ENCODE measurements at places on chromosomes 11 and 22. TPM values are rescaled to one million over a fixed set of nuclear protein-coding genes. Genes with fewer than 3 reads are reported as not detected.
A peak's percentile ranks its signal among the peaks of the same experiment; 100 is the strongest.

DNA sequence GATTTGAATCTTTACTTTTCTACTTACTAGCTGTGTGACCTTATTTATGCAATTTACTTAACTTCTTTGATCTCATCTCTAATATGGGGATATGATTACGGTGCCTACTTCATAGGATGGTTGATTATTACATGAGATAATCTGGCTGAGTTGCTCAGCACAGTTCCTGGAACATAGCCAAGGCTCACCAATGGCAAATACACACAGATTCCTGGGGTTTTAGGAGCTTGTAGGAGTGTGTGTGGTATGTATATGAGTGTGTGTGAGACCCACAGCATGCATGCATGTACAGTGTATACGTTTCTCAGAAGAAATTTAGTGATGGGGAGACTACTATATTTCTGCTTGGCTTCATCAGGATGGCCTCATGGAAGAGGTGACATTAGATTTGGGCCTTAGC, 256.9 kb downstream of the KIRREL3 start:
- DNase-seq, result peak; percentile 12

GRCh38 chr22:35894937-35895708, 133.5 kb downstream of the RBFOX2 start:
- no peak for DNase-seq

Gene CFAP300
- 7.4 TPM for total RNA-seq

DNA sequence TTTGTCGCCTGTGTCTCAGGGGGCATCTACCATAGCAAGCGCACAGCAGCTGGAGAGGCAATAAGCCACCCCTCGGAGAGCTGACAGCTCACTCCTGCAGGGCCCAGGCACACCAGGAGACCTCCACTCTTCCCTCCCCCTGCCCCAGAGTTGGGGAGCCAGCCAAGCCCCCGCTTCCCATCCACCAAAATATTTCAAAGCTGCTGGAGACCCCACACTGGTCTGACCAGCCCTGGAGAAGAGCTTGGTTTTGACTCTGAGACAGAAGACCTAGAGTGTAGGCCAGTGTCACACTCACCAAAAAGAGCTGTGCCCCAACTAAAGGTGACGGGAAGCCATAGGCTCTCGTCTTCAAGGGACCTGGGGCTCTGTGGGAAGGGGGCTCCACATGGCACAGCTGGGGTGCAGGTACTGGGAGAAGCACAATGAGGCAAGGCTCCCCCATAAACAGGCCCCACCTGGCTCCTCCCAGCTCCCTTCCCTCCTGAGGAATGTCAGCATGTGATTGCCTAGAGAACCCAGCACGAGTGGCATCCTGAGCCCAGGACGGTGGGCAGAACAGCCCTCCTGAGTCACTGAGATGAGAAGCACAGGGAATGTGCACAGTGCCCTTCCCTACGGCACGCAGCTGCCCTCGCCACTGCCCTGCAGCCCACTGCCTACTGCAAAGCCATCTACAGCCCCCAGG, 5.8 kb upstream of the GNAZ start:
- DNase-seq, result no peak

DNA sequence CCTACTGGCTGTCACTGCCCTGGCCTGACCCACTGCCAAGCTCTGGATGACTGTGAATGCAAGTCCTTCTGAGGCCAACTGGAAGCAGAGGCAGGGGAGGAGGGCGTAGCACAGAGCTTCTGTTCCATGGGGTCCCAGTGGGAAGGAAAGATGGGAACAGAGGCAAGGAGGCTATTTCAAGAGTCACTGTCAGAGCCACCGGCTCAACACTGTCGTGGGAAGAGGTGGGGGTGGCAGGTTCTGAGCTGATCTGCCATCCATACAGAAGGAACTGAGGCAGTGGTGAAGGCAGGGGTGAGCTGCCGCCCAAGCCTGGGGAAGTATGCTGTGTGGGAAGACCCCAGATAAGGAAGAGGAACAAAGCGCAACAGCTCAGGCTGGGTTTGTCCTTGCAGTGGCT, 54.7 kb downstream of the SGSM3 start:
- DNase-seq, result no peak

DNA sequence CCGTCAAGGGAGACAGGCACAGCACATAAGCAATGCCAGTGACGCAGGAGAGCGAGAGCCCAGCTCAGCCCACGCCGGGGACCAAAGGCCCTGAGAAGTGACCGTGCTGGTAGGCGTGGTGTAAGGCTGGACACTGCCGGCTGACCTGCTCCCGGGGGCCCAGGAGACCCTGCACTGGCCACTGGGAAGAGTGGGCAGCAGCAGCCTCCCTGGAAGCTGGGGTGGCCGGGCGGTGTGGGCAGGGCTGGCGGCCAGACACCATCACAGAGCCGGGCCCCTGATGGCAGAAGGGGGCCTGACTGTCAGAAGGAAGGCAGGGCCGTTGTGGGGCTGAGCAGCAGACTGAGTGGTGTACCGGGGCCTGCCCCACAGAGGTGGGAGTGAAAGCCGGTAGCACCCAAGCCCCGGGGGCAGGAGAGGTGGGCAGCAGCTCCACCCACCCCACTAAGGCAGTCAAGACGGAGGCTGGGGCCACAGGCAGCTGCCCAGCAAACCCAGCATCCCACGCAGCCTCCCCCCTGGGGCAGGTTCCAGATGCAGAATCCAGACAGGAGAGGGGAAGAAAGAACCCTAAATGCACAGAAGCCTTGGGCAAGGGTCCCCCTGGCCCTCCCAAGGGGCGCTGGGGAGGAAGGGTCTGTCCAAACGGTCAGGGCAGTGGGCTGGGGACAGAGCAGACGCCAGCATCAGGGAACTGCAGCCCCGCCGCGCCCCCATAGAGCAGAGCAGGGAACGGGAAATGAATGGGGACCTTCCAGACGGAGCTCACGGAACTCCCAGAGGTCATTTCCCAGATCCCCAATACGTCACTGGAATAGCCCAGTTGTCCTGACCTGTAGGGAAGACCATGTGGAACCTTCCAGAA, 205.2 kb downstream of the BRD1 start:
- DNase-seq, result no peak

DNA sequence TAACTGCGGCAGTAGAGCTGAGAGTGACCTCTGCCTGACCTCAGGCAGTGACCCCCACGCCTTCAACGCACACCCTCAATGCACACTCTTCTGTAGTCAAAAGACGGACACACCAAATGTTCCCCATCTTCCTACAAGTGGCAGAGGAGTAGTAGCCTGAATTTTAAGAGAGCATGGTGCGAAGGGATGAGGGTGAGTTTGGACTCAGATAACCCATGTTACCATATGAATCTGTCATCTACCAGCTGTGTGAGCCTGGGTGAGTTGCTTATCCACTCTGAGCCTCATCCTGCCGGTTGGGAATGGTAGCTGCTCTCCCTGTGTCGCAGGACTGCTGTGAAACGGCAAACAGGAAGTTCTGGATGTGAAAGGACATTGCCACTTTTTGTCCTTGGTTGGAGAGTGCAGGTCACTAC, 20.6 kb upstream of the ROBO3 start:
- no peak for DNase-seq

- DNase-seq, result no peak
Measured at GRCh38 chr11:102427068-102427467, 25.5 kb downstream of the TMEM123 start.

Gene RASGRP2
- not detected for total RNA-seq

Gene UVRAG
- total RNA-seq, result 12.1 TPM

Gene TENM4
- total RNA-seq, result not detected

DNA sequence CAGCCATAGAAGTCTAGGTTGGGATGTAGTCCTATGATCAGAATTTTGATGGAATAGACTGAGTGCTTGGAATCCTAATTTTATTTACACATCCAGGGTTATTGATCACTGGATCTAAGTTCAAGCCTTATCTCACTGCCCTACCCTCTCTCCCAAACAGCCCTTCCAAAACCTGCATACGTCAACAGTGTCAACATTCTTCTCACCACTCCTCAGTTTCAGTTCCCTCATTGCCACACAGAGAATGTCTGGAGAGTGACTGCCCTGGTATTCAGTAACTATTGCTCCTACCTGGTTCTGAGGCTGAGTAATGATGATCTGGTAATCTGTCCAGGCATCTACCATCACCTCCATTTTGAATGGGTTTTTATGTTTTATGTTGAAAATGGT, 60.0 kb downstream of the GLYATL1 start:
- DNase-seq, result no peak

- DNase-seq, result no peak
Measured at GRCh38 chr11:129968591-129969419, 33.8 kb downstream of the PRDM10 start.

Gene ARCN1
- 84.9 TPM for total RNA-seq

- DNase-seq, result no peak
Measured at GRCh38 chr11:123181075-123181474, 14.0 kb downstream of the CLMP start.

GRCh38 chr11:44811841-44812448, 85.2 kb downstream of the TSPAN18 start:
- no peak for DNase-seq

GRCh38 chr22:17159504-17159951, 451 bp upstream of the HDHD5 start:
- peak; percentile 21 for DNase-seq

Gene POU2AF1
- 4.0 TPM for total RNA-seq

DNA sequence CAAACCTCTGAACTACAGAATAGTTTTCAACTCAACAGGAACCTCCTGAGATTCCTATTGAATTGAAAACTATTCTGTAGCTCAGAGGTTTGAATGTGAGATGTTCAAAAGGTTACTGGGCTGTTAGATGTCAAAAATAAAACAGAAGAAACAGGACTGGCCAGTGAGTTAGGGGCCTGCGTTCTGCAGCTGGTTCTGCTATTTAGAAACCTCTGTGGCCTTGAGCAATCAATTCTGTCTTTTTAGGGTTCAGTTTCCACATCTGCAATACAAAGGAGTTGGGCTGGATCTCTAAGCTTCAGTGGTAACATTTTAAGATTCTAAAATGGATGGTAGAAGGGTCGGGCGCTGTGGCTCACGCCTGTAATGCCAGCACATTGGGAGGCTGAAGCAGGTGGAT, 55.8 kb downstream of the CLMP start:
- DNase-seq, result no peak

DNA sequence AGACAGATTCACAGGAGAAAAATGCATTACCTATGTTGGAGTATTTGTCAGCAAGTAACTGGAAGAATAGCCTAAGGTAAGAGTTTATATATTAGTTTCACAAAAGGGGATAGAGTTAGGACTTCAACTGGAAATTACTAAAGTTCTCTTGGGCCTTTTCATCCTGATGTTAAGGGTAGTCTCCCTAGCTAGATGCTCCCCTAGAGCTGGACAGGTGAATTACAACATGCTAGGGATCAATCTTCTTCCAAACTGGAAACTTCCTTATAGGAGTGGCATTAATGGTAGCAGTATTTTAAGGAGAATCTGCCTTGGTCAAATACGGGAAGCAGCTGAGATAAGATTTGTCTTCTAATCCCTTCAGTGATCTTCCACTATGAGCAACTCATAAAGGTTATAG, 632.8 kb upstream of the RAG2 start:
- peak; percentile 22 for DNase-seq

DNA sequence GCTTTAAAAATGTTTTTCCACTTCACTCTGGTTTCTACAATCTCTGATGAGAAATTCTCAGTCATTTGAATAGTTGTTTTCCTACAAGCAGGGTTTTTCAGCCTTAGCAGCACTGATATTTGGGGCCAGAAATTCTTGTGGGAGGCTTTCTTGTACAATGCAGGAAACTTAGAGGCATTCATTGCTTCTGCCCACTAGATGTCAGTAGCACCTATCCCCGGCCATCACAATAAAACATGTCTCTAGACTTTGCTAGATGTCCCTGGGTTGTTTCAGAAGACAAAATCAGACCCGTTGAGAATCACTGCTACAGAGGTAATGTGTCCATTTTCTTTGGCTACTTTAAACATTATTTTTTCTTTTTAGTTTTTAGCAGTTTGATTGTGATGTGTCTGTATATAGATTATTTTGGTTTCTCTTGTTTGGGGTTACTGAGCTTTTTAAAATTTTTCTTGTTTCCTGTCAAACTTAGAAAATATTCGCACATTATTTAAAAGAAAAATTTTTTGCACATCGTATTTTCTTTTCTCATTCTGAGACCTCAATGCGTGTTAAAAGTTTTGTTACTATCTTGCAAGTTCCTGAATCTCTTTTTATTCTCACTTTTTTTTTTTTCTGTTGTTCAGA, 60.8 kb upstream of the CCDC179 start:
- peak; percentile 84 for DNase-seq

Gene POU2F3
- total RNA-seq, result 0.28 TPM

DNA sequence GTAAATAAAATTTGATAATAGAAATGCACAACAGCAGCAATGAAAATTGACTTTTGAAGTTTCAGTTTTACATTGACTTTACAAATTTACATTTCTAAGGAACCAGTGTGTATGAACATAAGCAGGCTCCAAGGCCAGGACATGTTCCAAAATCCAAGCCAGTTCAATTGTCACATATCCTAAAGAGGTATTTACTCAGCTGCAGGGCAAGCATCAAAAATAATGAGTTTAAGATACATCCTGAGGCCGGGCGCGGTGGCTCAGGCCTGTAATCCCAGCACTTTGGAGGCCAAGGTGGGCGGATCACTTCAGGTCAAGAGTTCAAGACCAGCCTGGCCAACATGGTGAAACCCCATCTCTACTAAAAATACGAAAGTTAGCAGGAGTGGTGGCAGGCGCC, 39.0 kb upstream of the AKIP1 start:
- DNase-seq, result no peak

Gene ALG9
- total RNA-seq, result 23.9 TPM

DNA sequence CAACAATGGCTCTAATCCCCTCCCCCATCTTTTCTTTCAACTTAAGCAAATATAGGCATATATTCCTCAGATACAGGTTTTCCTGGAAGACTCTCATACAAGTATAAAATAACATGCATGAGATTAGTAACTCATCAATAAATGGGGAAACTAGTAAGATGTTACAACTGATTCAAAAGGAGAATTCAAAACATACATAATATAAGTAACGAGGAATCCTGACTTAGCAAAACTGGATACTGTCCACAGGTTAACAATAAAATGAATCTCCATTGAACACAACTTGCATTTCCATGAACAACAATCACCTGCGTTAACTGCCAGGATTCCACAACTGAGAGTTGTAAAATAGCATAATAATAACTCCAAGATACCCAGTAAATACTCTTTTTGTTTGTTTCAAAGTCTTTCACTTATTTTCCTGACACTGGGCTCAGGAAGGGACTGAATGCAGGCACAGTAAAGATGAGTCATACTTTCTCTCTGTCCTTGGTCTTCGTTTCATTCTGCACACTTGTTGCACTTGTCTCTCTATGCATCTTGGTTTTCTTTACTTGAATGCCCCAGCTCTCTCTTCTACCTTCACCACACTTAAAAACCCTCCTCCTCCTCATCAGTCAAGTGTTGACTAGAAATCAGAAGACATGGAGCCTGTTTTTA, 8.1 kb downstream of the APIP start:
- no peak for DNase-seq

GRCh38 chr11:119371778-119372182, 9.7 kb downstream of the USP2 start:
- DNase-seq, result peak; percentile 62

- no peak for DNase-seq
Measured at GRCh38 chr22:37284805-37285355, 2.6 kb downstream of the CYTH4 start.

GRCh38 chr11:59943997-59944714, 5.9 kb downstream of the OOSP1 start:
- DNase-seq, result no peak

Gene TXN2
- 30.7 TPM for total RNA-seq

- DNase-seq, result no peak
Measured at GRCh38 chr11:111540937-111541253, 375 bp downstream of the LAYN start.

- no peak for DNase-seq
Measured at GRCh38 chr22:35995772-35996171, 32.9 kb downstream of the RBFOX2 start.

Gene CASP1
- not detected for total RNA-seq
